ENCODE measurements at places on chromosomes 1 and 21.

DNA sequence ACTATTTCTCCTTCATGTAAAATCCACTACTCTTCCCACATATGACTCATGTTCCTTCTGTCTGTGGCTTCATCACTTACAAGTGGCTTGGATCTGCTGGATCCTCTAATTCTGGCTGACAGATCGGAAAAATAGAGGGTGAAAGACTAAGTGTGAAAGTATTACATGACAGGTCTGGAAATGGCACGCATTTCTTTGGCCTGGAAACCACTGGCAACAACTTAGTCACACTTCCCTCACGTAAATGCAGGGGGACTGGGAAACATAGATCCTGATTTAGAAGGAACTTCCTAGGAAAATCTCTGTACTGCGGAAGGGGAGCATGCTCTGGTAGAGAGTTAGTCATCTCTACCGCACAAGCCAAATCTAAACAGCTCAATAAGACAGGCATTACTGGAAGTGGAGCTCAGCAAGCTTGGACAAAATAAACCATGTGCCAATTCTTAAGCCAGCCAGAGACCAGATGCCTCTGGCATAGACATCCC, 305.4 kb upstream of the PTBP2 start:
- DNase-seq, result peak; percentile 96

DNA sequence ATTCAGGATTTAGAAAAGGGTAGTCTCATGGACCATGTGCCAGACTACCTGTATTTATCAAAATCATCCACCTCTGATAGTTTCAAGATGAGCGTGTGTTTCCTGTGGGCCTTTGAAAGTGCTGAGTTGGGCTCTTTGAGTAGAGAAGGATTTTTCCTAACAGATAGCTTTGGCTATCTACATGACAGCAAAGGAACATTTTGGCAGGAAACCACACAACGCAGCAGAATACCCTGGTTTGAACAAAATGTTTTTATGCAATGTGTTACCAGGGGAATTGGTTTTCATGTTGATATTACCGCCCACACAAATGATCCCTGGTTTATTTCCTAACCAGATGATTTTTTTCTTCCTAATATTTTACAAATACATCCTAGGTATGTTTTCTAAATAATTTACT, 431.4 kb downstream of the NEGR1 start:
- DNase-seq, result peak; percentile 56

DNA sequence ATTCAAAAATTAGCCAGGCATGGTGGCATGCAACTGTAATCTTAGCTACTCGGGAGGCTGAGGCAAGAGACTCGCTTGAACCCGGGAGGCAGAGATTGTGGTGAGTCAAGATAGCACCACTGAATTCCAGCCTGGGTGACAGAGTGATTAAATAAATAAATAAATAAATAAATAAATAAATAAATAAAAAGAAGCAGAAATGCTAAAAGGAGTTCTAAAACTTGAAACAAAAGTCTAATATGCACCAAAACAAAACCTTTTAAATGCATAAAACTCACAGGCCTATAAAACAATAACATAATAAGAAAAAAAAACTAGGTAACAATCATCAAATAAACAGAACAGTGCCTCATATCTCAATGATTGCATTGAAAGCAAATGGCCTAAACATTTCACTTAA, 1458.9 kb downstream of the AMY1C start:
- no peak for DNase-seq

DNA sequence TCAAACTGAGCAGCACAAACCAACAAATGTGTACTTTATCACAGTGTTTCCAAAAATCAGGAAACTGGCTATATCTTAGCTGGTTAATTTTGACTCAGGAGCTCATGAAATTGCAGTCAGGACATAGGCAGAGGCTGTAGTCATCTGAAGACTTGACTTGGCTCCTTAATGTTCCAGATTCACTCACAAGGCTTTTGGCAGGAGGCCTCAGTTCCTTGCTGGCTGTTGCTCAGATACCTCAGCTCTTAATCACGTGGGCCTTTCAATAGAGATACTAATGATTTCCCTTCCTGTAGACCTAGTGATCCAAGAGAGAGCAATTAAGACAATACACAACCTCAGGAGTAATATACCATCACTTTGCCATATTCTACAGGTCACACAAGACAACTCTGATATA, 537.7 kb downstream of the BRINP3 start:
- DNase-seq, result no peak

DNA sequence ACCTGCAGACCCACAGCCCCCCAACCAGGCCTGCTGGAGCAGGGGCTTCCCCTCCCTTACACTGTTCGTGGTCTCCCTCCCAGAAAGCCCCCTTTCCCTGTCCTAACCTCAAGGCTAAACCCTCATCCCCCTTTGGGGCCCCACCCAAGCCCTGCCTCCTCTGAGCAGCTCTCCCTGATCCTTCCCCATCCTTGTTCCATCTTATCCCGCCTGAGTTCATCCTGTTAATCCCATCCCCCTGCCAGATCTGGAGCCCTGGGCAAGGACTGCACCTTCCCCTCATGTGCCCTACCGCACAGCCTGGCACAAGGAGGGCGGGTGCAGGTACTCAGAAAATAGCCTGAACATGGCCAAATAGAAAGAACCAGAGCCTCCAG, 6.9 kb upstream of the TNNT2 start:
- no peak for DNase-seq

GRCh38 chr1:24936684-24937083, 6.6 kb upstream of the RUNX3 start:
- no peak for DNase-seq

DNA sequence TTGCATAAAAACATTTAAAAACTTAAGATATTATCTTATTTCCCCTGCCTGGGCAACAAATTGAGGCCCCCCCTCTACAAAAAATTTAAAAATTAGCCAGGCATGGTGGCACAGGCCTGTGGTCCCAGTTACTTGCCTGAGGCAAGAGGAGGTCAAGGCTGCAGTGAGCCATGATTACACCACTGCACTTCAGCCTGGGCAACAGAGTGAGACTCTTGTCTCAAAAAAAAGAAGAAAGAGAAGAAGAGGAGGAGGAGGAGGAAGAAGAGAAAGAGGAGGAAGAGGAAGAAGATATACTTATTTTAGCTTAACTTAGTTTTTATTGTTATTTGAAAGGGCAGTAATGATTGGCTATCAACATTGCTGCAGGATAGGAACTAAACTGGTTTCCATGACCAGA, 73.8 kb upstream of the IPO9 start:
- DNase-seq, result no peak

GRCh38 chr1:61046434-61046833, 35.9 kb upstream of the NFIA start:
- DNase-seq, result no peak

DNA sequence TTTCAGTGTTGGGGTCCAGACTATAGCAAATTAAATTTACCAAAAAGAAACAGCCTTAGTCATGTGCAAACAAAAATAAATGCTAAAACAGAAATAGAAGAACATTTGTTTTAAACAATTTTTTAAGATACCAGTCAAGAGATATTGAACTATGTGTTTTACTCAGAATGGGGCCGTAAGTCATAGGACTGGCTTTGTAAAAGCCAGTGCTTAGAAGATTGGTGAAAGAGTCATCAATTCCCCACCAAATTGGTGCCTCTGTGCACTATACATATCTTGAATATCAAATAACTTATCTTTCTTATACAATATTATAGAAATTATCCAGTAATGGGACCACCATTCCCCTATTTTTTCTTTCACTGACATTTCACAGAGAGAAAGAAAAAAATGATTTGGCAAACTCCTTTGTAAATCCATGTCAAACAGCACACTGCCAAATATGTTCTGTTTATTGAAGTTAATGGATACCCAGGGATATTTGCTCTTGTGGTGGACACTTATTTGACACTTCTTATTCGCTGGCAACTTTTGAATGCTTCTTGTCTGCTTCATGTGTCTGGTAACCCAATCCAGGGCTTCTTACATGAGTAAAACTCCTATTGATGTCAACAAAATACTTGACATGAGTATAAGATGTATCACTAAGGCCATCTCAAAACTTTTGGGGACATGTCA, 145.7 kb upstream of the PKN2 start:
- DNase-seq, result no peak

DNA sequence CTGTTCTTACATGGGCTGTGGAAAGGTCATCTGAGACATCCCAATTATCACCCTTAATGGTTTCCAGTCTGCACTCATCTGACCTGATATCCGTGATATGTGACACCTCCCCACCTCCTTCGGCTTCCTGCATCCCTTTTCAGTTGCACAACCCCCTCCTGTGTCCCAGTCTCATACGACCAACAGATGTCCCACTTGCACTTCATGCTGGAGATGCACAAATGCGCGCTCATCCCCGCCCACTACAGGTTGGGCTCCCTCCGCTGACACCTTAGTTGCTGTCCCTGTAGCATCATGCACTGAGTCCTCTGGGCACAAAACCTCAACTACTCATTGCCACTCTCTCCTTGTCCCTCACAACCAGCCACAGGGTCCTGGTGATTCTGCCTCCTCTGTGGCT, 94.4 kb downstream of the MIS18A start:
- no peak for DNase-seq

GRCh38 chr1:197374428-197374827, 106.4 kb downstream of the CRB1 start:
- DNase-seq, result no peak

DNA sequence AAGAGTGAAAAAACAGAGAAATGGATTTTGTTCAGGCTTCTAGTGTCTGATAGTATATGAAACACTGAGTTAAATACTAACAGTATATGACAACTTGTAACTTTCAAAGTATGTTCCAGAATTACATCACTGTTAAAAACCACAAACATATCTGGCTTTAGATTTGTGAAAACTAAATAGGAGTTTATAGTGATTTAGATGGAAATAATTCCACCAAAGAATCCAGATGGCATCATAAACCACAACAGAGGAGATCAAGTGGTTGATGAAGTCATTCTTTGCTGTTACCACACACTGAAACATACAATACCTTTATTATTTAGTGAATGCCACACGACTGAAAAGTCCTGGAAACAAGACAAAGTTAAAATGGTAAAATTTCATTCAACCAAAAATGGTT, 37.2 kb downstream of the ALG14 start:
- DNase-seq, result peak; percentile 95

DNA sequence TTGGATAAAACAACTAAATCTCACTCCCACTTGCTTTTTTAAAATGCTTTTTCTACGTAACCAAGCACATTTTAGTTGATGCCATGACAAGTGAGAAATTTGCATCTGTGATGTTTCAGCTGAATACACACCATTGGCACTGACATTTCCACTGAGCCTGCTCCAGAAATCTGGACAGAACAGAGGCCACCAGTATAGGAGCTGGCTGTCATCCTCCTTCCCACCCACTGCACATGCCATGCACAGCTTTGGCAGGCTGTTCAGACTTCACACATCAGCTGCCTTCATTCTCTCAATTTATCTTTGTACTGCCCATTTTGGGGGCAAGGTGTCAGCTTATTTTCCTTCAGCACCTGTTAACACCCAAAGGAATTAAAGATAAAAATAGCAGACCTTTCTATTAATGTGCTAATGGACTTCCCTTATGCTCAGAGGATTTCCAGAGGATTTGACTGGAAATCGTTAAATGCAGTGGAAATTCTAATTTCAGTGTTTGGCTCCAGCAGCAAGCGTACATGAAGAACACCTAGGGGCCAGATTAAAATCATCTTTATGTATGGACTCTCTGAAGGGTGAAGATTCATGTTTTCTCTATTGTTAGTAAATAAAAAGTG, 12.9 kb upstream of the PODN start:
- DNase-seq, result no peak

DNA sequence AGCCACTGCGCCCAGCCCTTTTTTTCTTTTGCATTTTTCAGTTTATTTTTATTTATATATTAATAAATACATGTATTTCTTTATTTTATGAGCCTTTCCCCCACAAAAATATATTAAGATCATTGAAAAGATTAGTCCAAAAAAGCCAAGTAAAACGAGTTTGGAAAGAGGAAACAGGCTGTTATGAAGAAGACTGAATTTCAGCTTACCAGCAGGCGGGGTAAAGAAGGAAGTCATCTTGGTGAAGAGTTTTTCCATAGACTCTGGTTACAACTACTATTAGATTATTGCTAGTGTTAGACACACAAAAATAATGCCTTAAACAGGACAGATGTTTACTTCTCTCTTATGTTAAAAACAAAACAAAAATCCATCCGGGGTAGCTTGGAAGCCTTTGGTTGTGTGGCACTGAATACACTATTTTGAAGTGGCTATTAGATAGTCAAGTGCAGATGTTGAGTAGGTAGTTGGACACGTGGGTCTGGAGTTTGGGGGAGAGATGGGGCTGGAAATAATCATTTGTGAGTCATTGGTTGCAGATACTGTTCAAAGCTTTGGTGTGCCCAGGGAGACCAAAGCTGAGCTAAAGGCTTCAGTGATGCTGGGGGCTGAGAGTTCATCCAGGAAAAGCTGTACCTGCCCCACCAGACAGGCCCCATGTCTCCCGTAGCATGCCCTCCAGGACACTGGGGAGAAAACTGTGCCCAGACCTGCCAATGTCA, 8.7 kb upstream of the LRRC71 start:
- no peak for DNase-seq

DNA sequence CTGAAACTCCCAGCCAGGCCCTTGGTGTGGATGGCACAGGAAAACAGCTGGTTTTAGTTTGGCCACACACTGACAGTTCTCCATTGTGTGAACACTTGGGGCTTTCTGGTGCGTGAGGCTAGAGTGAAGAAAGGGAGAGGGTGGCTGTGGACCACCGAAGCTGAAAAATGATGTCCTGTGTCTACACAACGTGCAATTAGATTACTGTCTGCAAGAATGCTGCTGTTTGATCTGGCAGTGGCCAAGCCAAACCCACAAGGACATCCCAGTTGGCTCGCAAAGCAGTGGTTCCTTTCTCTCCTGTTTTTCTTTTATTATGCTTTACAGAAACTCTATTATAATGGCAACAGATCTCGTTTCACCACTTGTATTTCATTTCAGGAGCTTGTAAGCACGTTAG, 58.9 kb downstream of the ERG start:
- peak; percentile 39 for DNase-seq

GRCh38 chr21:29499734-29500343, 201.1 kb downstream of the BACH1 start:
- DNase-seq, result peak; percentile 59

- DNase-seq, result peak; percentile 12
Measured at GRCh38 chr1:82099170-82099569, 298.4 kb downstream of the ADGRL2 start.

GRCh38 chr1:26153966-26154532, 4.8 kb upstream of the FAM110D start:
- peak; percentile 23 for DNase-seq

- DNase-seq, result peak; percentile 27
Measured at GRCh38 chr1:224433041-224433691, 1.4 kb downstream of the WDR26 start.

DNA sequence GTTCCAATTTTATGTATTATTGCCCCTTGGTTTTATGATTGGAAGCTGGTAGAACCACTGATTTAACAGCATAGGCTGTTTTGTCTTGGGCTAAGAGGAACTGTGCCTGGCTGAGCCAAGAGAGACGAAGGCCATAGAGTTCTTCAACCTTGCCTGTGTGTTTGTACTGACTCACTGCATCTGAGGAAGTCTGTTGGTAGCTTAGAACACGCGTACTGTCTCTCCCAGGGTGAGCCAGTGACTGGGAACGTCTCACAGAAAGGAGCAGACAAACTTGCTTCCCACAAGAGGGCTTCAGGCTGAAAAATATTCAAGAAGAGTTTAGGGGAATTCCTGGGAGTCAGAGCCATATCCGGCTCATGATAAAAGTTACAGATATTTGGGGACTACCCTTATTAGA, 14.9 kb downstream of the TMEM51 start:
- DNase-seq, result peak; percentile 98

GRCh38 chr1:180937624-180938225, 25.0 kb downstream of the KIAA1614 start:
- no peak for DNase-seq

All from cardiac fibroblast (primary cell).